ENCODE measurements at places on chromosomes 1 and 21.

DNA sequence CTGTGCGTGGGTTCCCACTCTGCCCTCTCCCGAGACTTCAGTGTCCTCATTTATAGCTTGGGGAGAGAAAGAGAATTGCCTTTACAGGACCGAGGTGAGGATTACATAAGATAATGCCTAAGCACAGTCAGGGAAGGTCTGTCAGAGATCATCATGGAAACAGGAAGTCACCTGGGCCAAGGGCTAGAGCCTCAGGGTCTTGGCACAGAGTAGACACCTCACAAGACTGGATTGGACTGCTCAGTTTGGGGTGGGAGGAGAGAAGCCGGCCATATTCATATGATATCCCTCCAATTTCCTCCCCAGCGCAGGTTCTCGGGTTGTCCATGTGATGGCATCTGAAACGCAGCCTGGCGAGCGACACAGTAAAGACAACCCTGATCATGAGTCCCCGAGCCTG lies 3.8 kb downstream of the CNR2 start:
- DNase-seq, result no peak

- DNase-seq, result no peak
These were observed 3.6 kb upstream of the ZNF672 start for GRCh38 chr1:248834343-248834940.

- no peak for DNase-seq
These were observed 14.8 kb downstream of the LSS start for GRCh38 chr21:46213620-46214286.

GRCh38 chr21:16309250-16309971 lies 579.6 kb downstream of the USP25 start:
- no peak for DNase-seq
